Activated naive CD4-positive, alpha-beta T cell treated with anti-CD3 and anti-CD28 coated beads for 36 hours (primary cell): ENCODE measurements at places on chromosomes 12 and 14. TPM values are rescaled to one million over a fixed set of nuclear protein-coding genes. Genes with fewer than 3 reads are reported as not detected.

DNA sequence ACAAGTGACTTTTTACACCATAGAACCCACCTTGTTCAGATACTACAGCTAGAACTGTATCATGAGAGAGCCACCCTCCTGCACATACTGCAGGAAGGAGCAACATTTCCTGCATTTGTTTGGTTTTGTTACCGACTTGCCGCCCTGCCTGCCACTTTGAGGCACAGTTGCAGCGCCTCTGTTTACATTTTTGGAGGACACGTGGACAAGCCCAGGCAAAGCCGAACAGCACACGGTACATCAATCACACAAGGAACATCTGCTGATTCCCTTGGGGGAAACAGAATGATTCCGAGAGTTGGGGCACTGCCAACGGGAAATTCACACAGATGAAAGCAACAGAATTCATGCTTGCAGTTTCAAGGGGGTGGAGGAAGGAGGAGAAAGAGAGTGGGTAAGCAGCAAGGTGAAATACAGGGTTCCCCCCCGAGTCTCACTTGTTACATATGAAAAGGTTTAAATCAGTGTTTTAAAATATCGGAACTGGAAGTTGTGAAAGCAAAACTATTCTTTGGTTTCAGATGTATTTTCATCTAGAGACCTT is 110.7 kb downstream of the BTG1 start:
- H3K4me3 ChIP-seq: peak overlapping the region; percentile 78
- peaks cover 83% of the 10 kb centered on the region for H3K4me1 ChIP-seq
- peaks cover 8% of the 10 kb centered on the region for H3K36me3 ChIP-seq
- H3K27ac ChIP-seq: peak overlapping the region; percentile 93
- peak; percentile 86 for DNase-seq

DNA sequence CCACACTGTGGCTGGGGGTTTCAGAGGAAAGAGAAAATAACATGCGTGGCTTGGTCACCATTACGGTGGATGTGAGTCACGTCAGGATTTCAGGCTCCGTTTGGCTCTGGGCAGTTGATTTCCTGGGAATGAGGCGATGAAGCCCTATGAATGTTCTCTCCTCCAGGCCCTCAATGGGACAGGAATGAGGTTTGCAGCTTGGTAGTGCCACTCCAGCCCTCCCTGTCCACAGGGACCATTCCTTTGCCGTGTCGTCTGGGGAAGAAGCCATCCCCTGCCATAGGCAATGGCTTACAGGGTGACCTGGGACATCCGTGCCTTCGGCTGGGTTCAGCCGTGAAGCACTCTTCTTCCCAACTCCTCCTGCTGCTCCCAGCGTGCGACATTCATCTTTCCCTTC is 95.0 kb downstream of the FBXL14 start:
- no peak for DNase-seq
- H3K27me3 ChIP-seq: peaks cover 16% of the 10 kb centered on the region
- no peak overlapping the region for H3K27ac ChIP-seq
- H3K4me3 ChIP-seq: no peak overlapping the region
- no peaks in the 10 kb centered on the region for H3K36me3 ChIP-seq

GRCh38 chr12:131975228-131975627 is 25.5 kb downstream of the EP400 start:
- H3K27me3 ChIP-seq: no peaks in the 10 kb centered on the region
- DNase-seq: no peak
- no peak overlapping the region for H3K27ac ChIP-seq
- no peak overlapping the region for H3K4me3 ChIP-seq
- H3K36me3 ChIP-seq: peaks cover 5% of the 10 kb centered on the region

DNA sequence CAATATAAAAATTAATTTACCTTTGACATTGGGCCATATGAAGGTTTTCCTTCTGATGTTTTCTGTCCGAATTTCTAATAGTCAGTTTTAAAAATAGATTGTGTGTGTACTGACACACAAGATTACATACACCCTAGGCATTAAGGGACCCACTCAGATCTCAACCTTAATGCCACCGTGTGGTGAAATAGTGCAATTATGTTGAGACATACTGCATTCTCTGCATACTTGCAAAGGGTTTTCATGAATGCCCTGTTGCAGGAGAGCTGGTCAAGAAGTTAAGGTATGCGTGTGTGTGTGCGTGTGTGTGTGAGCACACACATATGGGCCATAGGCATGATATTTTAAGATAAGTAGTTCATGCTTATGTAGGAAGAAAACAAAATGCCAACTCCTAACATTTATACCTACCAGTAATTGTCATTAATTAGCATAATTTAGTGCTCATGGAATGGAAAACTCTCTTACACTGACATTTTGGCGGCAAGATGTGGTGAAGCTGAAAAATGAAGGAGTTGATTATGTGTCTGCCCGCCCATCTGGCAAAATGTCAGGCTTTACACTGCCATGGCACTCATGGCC is 58.8 kb downstream of the PIK3C2G start:
- no peaks in the 10 kb centered on the region for H3K4me1 ChIP-seq
- no peaks in the 10 kb centered on the region for H3K27me3 ChIP-seq
- H3K36me3 ChIP-seq: no peaks in the 10 kb centered on the region
- DNase-seq: no peak
- no peak overlapping the region for H3K27ac ChIP-seq

DNA sequence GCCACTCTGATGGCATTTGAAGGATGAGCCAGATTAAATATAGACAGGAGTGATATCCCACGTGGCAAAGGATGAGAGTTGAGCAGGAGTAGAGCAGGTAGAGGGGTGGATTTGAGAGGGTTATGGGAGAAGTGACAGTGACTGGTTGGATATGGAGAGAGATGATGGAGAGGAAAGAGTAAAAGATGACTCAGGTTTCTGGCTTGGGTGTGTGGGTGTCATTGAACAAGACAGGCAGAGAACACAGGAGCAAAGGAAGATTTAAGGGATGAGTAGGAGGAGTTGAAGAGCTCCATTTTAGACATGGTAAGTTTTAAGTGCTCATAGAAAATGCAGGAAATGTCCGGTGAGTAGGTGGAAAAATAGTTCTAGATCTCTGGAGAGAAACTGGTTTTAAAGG is 136.9 kb downstream of the EGLN3 start:
- no peak overlapping the region for H3K27ac ChIP-seq
- peaks cover 20% of the 10 kb centered on the region for H3K27me3 ChIP-seq
- no peaks in the 10 kb centered on the region for H3K36me3 ChIP-seq
- H3K4me3 ChIP-seq: no peak overlapping the region
- H3K4me1 ChIP-seq: no peaks in the 10 kb centered on the region

DNA sequence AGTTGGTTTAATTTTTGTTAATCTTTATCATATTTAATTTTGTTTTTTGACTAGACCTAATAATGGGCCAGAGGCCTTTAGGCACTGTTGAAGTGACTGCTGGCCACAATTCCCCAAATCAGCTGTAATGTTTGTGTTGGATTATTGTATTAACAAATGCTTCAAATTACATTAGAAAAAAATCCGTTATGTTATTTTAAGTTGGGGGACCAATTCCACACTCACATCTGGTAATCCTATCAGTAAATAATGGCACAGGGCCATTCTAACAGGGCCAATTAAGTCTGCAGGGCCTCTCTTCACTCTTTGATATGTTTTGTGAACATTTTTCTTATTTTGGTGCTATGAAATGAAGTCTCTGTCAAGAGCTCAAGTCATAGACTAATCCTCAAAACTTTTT is 39.6 kb downstream of the CHST11 start:
- no peaks in the 10 kb centered on the region for H3K27me3 ChIP-seq
- no peak overlapping the region for H3K27ac ChIP-seq
- H3K4me1 ChIP-seq: peaks cover 85% of the 10 kb centered on the region
- DNase-seq: no peak
- peaks cover 7% of the 10 kb centered on the region for H3K36me3 ChIP-seq

GRCh38 chr12:24948420-24948756 is 513 bp downstream of the BCAT1 start:
- H3K36me3 ChIP-seq: no peaks in the 10 kb centered on the region
- peak; percentile 64 for DNase-seq
- H3K27ac ChIP-seq: peak overlapping the region; percentile 81
- peaks cover 59% of the 10 kb centered on the region for H3K27me3 ChIP-seq
- peak overlapping the region; percentile 81 for H3K4me3 ChIP-seq
- peaks cover 58% of the 10 kb centered on the region for H3K4me1 ChIP-seq

The KIF5A gene
- 0.60 TPM for total RNA-seq

DNA sequence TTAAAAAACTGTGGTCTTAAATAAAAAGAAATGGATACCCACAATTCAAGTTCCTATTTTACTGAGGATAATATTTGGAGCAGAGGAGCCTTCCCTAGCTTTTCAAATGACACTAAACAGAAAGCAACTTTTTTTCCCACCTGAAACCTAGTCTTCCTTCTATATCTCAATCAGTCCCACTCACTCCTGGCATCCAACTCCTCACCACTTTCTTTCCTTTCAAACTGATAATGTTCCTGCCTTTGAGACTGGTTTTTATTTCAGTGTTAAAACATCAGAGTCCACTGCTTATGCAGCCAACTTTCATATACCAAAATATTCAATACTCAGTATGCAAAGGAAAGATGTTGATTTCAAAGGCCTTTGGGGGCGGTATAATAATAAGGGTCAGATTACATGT is 225.6 kb downstream of the GXYLT1 start:
- no peak overlapping the region for H3K4me3 ChIP-seq
- H3K27me3 ChIP-seq: peaks cover 11% of the 10 kb centered on the region
- H3K27ac ChIP-seq: no peak overlapping the region
- no peak for DNase-seq

DNA sequence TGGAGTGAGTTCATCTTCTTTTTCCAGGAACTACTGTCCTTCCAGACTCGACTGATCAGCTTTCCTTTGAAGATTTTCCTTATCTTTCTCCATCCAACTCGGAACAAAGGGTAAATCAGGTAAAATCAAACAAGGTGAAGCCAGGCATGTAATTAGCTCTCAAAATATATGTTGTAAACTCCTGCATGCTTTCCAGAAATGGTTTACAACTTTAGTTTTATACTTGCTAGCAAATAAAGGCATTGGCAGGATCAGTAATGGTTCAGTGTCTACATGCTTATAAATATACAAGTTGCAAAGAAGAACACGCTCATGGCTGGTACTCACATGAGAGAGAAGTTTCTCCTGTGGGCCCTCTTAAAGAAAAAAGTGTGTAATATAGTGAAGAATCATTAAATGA is 102.5 kb downstream of the FSCB start:
- H3K36me3 ChIP-seq: no peaks in the 10 kb centered on the region
- no peaks in the 10 kb centered on the region for H3K27me3 ChIP-seq
- H3K27ac ChIP-seq: no peak overlapping the region
- no peak for DNase-seq

The LRRC10 gene
- not detected for total RNA-seq

- H3K4me3 ChIP-seq: no peak overlapping the region
These were observed 68.9 kb downstream of the SUSD6 start for GRCh38 chr14:69680297-69680696.

The RNASE1 gene
- not detected for total RNA-seq

- H3K4me3 ChIP-seq: no peak overlapping the region
- no peaks in the 10 kb centered on the region for H3K27me3 ChIP-seq
- no peak overlapping the region for H3K27ac ChIP-seq
- no peaks in the 10 kb centered on the region for H3K36me3 ChIP-seq
These were observed 283.6 kb downstream of the CACNA1C start for GRCh38 chr12:2336409-2336829.

- no peaks in the 10 kb centered on the region for H3K27me3 ChIP-seq
- H3K4me1 ChIP-seq: no peaks in the 10 kb centered on the region
- DNase-seq: no peak
- peaks cover 2% of the 10 kb centered on the region for H3K36me3 ChIP-seq
- no peak overlapping the region for H3K4me3 ChIP-seq
These were observed 11.9 kb downstream of the TGFB3 start for GRCh38 chr14:75969891-75970290.

DNA sequence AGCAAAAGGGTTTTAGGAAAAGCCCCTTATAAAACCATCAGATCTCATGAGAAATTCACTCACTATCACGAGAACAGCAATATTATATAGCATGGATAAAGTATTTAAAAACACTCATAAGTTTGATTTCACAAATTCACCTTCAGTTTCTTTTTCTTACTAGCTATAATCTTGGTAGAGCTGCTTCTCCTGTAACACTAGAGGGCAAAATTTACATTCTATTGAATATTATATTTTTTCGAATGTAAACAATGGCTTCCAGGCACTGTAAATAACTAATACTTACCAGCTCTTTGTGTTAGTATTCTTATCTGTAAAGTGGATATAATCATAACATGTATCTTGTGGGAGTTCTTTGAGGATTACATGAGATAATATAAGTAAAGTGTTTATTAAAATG is 259.6 kb downstream of the CCER1 start:
- no peaks in the 10 kb centered on the region for H3K4me1 ChIP-seq
- no peak overlapping the region for H3K4me3 ChIP-seq
- H3K36me3 ChIP-seq: no peaks in the 10 kb centered on the region
- DNase-seq: no peak
- no peaks in the 10 kb centered on the region for H3K27me3 ChIP-seq

DNA sequence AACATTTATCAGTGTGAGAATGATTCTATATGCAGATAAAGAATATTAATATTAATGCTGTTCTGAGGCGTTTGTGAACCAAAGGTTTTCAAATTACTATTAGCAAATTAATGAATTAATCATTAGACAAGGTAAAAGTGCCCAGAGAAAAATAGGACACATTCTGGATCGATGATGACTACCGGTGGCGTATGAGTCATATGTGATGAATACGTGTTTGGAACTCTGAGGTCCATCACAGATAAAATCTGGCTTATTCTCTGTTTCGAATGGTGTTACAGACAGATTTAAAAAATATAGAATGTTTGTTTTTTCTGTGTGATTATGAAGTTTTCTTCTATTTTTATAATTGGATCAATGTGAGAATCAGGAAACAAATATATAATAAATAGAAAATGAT is 79.2 kb upstream of the RTL1 start:
- no peak overlapping the region for H3K4me3 ChIP-seq
- no peaks in the 10 kb centered on the region for H3K4me1 ChIP-seq
- H3K27ac ChIP-seq: no peak overlapping the region
- peaks cover 8% of the 10 kb centered on the region for H3K27me3 ChIP-seq
- no peak for DNase-seq

GRCh38 chr12:4164559-4165558 is 108.7 kb upstream of the CCND2 start:
- peak overlapping the region; percentile 85 for H3K4me3 ChIP-seq
- peaks cover 53% of the 10 kb centered on the region for H3K4me1 ChIP-seq
- DNase-seq: peak; percentile 81
- peak overlapping the region; percentile 94 for H3K27ac ChIP-seq

GRCh38 chr12:108173160-108173559 is 44.1 kb downstream of the WSCD2 start:
- peaks cover 12% of the 10 kb centered on the region for H3K27me3 ChIP-seq
- DNase-seq: no peak
- H3K4me3 ChIP-seq: no peak overlapping the region
